ENCODE measurements at places on chromosomes 5 and 9. TPM values are rescaled to one million over a fixed set of nuclear protein-coding genes. Genes with fewer than 3 reads are reported as not detected.

DNA sequence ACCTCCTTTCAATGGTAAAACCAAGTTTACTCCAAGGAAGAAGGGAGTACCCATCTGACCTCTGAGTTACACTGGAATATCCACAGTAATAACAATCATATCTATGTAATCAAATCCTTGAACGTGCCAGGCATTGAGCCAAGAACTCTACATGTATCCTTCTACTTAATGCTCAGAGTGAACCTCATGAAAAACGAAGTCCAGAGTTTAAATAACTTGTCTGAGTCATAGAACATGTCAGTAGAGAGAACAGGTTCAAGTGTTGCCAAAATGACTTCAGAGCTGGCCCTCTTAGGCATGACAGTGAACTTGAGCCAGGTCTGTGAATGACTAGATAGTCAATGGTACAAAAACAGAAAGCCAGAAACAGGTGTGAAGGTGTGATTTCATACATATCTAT lies 164.1 kb upstream of the ZNF618 start:
- no peak overlapping the region for H3K27ac ChIP-seq
- no peak overlapping the region for H3K4me3 ChIP-seq
- H3K36me3 ChIP-seq = no peaks in the 10 kb centered on the region
- no peaks in the 10 kb centered on the region for H3K4me1 ChIP-seq

Gene LRRC70
- 2.7 TPM for total RNA-seq

DNA sequence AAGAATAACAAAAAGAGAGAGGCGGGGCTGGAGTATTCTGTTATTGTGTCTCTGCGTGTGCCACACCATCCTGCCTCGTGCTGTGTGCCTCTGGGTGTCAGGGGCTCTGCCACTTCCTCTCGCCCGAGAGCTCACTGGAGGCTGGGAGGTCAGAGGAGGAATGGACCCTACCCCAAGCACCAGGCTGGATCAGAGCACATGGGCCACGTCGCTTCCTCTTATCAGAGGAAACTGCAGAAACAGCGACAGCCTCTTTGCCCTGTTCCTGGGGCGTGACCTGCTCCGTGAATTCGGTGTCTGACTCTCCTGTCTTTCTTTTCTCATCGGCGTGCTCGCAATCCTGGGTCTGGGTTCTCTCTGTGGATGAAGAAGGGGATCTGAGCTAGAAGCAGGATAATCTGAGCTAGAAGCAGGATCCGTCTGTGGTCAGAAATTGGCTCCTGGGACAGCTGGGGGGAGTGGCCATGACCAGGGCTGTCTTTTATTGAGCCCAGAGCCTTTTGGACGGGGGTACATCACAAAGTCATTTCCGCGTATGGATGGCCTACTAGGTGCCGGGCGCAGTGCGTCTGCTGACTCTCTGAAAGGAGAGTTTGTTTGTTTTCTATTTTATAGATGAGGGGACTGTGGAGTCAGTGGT lies 150.3 kb upstream of the COL5A1 start:
- no peaks in the 10 kb centered on the region for H3K27me3 ChIP-seq
- no peak overlapping the region for H3K4me3 ChIP-seq
- no peak for DNase-seq
- no peak overlapping the region for H3K27ac ChIP-seq
- H3K36me3 ChIP-seq = no peaks in the 10 kb centered on the region

GRCh38 chr9:136004712-136005111 lies 43.5 kb upstream of the UBAC1 start:
- no peaks in the 10 kb centered on the region for H3K36me3 ChIP-seq
- H3K4me3 ChIP-seq = no peak overlapping the region
- DNase-seq = no peak
- no peaks in the 10 kb centered on the region for H3K27me3 ChIP-seq

GRCh38 chr5:178675922-178676321 lies 49.1 kb upstream of the CLK4 start:
- no peak overlapping the region for H3K27ac ChIP-seq
- no peaks in the 10 kb centered on the region for H3K36me3 ChIP-seq
- no peak overlapping the region for H3K4me3 ChIP-seq

DNA sequence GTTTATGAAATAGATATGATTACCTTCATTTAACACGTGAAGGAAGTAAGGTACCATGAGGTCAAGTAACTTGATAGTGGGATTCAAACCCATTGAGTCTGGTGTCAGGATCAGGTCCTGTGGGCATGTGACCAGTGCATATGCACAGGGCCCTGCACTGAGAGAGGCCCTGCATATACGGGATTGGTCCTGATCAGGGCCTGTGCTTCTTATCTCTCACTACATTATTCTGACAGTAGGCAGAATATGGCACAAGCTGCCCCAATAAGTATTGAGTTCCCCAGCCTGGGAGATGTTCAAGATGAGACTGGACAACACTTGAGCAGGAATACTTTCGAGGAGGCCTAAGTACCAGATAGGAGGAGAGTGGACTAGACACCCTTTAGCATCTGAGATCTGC lies 44.0 kb downstream of the GALNT10 start:
- no peaks in the 10 kb centered on the region for H3K36me3 ChIP-seq
- H3K27ac ChIP-seq = no peak overlapping the region
- H3K4me3 ChIP-seq = no peak overlapping the region

Gene MCC
- 28.4 TPM for total RNA-seq

Gene FAM221B
- total RNA-seq = not detected

Gene RNF183
- total RNA-seq = 0.14 TPM

Gene CCDC171
- total RNA-seq = 1.1 TPM

GRCh38 chr5:152151940-152152339 lies 227.3 kb upstream of the GLRA1 start:
- no peaks in the 10 kb centered on the region for H3K27me3 ChIP-seq
- no peak overlapping the region for H3K4me3 ChIP-seq
- H3K27ac ChIP-seq = no peak overlapping the region
- no peaks in the 10 kb centered on the region for H3K36me3 ChIP-seq
- no peak for DNase-seq

Gene NR4A3
- total RNA-seq = 0.48 TPM

GRCh38 chr5:166594567-166594966 lies 1696.9 kb upstream of the WWC1 start:
- no peak overlapping the region for H3K27ac ChIP-seq
- H3K4me3 ChIP-seq = no peak overlapping the region
- H3K36me3 ChIP-seq = no peaks in the 10 kb centered on the region

DNA sequence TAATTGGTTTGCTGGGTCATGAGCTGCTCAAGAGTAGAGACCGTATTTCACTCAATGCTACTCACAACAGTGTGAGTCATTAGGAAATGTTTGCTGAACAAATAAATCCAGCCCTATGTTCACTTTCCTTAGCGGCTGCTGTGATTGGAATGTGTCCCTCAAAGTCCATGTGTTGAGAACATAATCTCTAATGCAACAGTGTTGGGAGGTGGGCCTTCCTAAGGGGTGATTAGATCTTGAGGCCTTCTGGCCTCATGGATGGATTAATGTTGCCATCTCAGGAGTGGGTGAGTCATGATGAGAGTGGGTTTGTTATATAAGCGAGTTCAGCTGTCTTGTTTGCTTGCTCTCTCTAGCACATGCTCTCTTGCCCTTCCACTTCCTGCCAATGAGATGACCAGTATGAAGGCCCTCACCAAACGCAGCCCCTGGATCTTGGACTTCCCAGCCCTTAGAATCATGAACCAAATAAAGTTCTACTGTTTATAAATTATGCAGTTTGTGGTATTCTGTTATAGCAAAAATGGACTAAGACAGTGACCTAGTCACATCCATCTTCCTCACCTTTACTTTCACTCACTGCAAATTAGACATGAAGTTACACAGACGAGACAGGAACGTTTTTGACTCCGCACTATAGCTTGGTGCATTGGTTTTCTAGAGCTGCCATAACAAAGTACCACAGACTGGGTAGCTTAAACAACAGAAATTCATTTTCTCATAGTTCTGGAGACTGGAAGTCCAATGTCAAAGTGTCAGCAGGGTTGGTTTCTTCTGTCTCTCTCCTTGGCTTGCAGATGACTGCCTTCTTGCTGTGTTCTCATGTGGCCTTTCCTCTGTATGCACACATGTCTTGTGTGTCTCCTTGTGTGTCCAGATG lies 50.9 kb upstream of the FAM169A start:
- H3K36me3 ChIP-seq = no peaks in the 10 kb centered on the region
- peaks cover 4% of the 10 kb centered on the region for H3K4me1 ChIP-seq
- no peak overlapping the region for H3K4me3 ChIP-seq
- H3K27me3 ChIP-seq = no peaks in the 10 kb centered on the region
- no peak overlapping the region for H3K27ac ChIP-seq

- no peaks in the 10 kb centered on the region for H3K36me3 ChIP-seq
- DNase-seq = no peak
- no peak overlapping the region for H3K27ac ChIP-seq
- H3K27me3 ChIP-seq = no peaks in the 10 kb centered on the region
- peaks cover 3% of the 10 kb centered on the region for H3K4me1 ChIP-seq
These were observed 108.5 kb downstream of the ZSWIM6 start for GRCh38 chr5:61440596-61440995.

DNA sequence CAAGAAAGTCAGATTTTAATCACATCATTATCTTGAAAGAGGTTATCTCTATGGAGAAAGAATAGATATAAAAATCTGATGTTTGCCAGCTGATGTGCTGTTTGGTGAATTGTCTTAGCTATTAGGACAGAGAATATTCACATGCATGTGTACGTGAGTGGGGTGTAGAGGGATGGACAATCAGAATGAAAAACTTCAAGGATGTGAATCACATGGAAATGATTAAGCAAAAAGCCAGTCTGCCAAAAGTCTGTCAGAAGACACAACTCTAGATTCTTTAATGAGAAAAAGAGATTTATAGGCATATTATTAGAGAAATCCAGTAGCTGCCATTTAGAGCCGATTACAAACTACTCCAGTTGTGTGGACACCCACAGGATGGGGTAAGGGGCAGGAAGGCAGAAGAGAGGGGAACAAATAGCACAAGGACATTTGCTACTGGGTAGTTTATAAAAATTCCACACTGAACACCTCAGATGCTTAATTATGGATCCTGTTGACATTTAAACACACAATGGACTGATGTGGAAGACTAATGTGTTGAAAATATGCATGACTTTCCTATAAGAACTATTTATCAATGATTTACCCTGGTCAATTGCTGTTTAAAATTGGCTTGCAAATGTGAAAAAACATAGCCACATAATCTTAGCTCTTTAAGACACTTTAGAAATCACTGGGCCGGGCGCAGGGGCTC lies 127.4 kb downstream of the PTTG1 start:
- H3K27me3 ChIP-seq = no peaks in the 10 kb centered on the region
- no peak for DNase-seq
- H3K27ac ChIP-seq = no peak overlapping the region
- H3K36me3 ChIP-seq = no peaks in the 10 kb centered on the region
- H3K4me3 ChIP-seq = no peak overlapping the region

Gene PRR16
- total RNA-seq = 9.7 TPM
